A549 treated with RU486 at 1 μM for 4 hours (cell line): ENCODE measurements at places on chromosomes 5 and 9. TPM values are rescaled to one million over a fixed set of nuclear protein-coding genes. Genes with fewer than 3 reads are reported as not detected.

SOHLH1 gene
- not detected in 5 replicates for total RNA-seq

STK32A gene
- 0.18 to 0.39 TPM (median 0.34 TPM) in 5 replicates for total RNA-seq

GARIN3 gene
- not detected in 5 replicates for total RNA-seq

MYORG gene
- 2.9 to 4.4 TPM (median 4.0 TPM) in 5 replicates for total RNA-seq

GPR151 gene
- not detected in 5 replicates for total RNA-seq

SLC34A1 gene
- not detected in 5 replicates for total RNA-seq

OBP2A gene
- total RNA-seq: not detected in 5 replicates

LHX3 gene
- 0.07 to 0.14 TPM (median 0.11 TPM) in 4 of 5 replicates, not detected in the other for total RNA-seq

DMXL1 gene
- total RNA-seq: 5.2 to 10.5 TPM (median 9.5 TPM) in 5 replicates

GMCL2 gene
- not detected in 5 replicates for total RNA-seq

RNF38 gene
- total RNA-seq: 6.5 to 9.0 TPM (median 8.9 TPM) in 5 replicates

ANKRD31 gene
- 0.05 to 0.07 TPM (median 0.06 TPM) in 4 of 5 replicates, not detected in the other for total RNA-seq

CNTLN gene
- total RNA-seq: 2.4 to 7.0 TPM (median 5.7 TPM) in 5 replicates

PCDHA1 gene
- 0.15 to 0.34 TPM (median 0.21 TPM) in 4 of 5 replicates, not detected in the other for total RNA-seq

NSA2 gene
- 128 to 160 TPM (median 135 TPM) in 5 replicates for total RNA-seq

HTR1A gene
- total RNA-seq: not detected in 5 replicates

ANKHD1 gene
- total RNA-seq: 45.2 to 56.1 TPM (median 54.2 TPM) in 5 replicates

IGFBPL1 gene
- total RNA-seq: 2.1 to 3.0 TPM (median 2.9 TPM) in 5 replicates

TMEM232 gene
- total RNA-seq: 0.35 TPM in 1 of 5 replicates, not detected in the others

ANKRD18A gene
- total RNA-seq: 4.9 to 11.4 TPM (median 10.5 TPM) in 5 replicates

PTGES gene
- 108 to 136 TPM (median 113 TPM) in 5 replicates for total RNA-seq

MARCHF6 gene
- total RNA-seq: 39.5 to 73.7 TPM (median 69.1 TPM) in 5 replicates

NPDC1 gene
- 37.1 to 85.1 TPM (median 73.1 TPM) in 5 replicates for total RNA-seq

SLC6A3 gene
- 0.07 to 0.37 TPM (median 0.14 TPM) in 4 of 5 replicates, not detected in the other for total RNA-seq

SPATA31E1 gene
- not detected in 5 replicates for total RNA-seq

REEP5 gene
- 128 to 215 TPM (median 139 TPM) in 5 replicates for total RNA-seq

SGCD gene
- 3.7 to 4.5 TPM (median 4.0 TPM) in 5 replicates for total RNA-seq

SLC12A2 gene
- 9.6 to 14.8 TPM (median 12.8 TPM) in 5 replicates for total RNA-seq

FABP6 gene
- total RNA-seq: 0.87 to 1.6 TPM (median 1.5 TPM) in 5 replicates

FSD1L gene
- 1.4 to 4.4 TPM (median 3.7 TPM) in 5 replicates for total RNA-seq

SLC36A2 gene
- not detected in 5 replicates for total RNA-seq

UAP1L1 gene
- total RNA-seq: 9.3 to 14.6 TPM (median 11.2 TPM) in 5 replicates

FAM221B gene
- not detected in 5 replicates for total RNA-seq

MVB12B gene
- 5.8 to 7.9 TPM (median 7.6 TPM) in 5 replicates for total RNA-seq

KLHL3 gene
- 0.14 to 0.39 TPM (median 0.18 TPM) in 5 replicates for total RNA-seq

SHISAL2B gene
- total RNA-seq: not detected in 5 replicates

CATSPER3 gene
- 0.19 to 0.67 TPM (median 0.46 TPM) in 5 replicates for total RNA-seq

KLF9 gene
- total RNA-seq: 0.32 to 0.75 TPM (median 0.71 TPM) in 5 replicates

TOR1B gene
- 20.0 to 25.3 TPM (median 24.0 TPM) in 5 replicates for total RNA-seq

UBE2QL1 gene
- total RNA-seq: 0.10 to 0.18 TPM (median 0.15 TPM) in 5 replicates

TNC gene
- total RNA-seq: 0.87 to 1.4 TPM (median 0.99 TPM) in 5 replicates

TMEM174 gene
- total RNA-seq: not detected in 5 replicates

MEF2C gene
- total RNA-seq: 0.01 to 0.07 TPM (median 0.02 TPM) in 3 of 5 replicates, not detected in the others

IL4 gene
- not detected in 5 replicates for total RNA-seq

GFPT2 gene
- 45.0 to 58.8 TPM (median 54.6 TPM) in 5 replicates for total RNA-seq

CKMT2 gene
- total RNA-seq: not detected in 5 replicates

LEAP2 gene
- 0.56 to 1.1 TPM (median 0.76 TPM) in 5 replicates for total RNA-seq

ZDHHC11B gene
- total RNA-seq: 1.1 to 1.7 TPM (median 1.3 TPM) in 5 replicates

SPRY4 gene
- total RNA-seq: 5.4 to 8.0 TPM (median 7.1 TPM) in 5 replicates

IFNA13 gene
- total RNA-seq: not detected in 5 replicates

SPOCK1 gene
- total RNA-seq: 13.0 to 21.8 TPM (median 16.0 TPM) in 5 replicates

SPINK7 gene
- total RNA-seq: not detected in 5 replicates

HRH2 gene
- 0.48 to 0.86 TPM (median 0.70 TPM) in 5 replicates for total RNA-seq

CCDC192 gene
- total RNA-seq: not detected in 5 replicates
